ENCODE measurements at places on chromosomes 7 and 10. TPM values are rescaled to one million over a fixed set of nuclear protein-coding genes. Genes with fewer than 3 reads are reported as not detected.

GRCh38 chr7:23864973-23865372, 155.0 kb downstream of the STK31 start:
- no peak overlapping the region for H3K27ac ChIP-seq
- DNase-seq = no peak
- no peaks in the 10 kb centered on the region for H3K27me3 ChIP-seq

DNA sequence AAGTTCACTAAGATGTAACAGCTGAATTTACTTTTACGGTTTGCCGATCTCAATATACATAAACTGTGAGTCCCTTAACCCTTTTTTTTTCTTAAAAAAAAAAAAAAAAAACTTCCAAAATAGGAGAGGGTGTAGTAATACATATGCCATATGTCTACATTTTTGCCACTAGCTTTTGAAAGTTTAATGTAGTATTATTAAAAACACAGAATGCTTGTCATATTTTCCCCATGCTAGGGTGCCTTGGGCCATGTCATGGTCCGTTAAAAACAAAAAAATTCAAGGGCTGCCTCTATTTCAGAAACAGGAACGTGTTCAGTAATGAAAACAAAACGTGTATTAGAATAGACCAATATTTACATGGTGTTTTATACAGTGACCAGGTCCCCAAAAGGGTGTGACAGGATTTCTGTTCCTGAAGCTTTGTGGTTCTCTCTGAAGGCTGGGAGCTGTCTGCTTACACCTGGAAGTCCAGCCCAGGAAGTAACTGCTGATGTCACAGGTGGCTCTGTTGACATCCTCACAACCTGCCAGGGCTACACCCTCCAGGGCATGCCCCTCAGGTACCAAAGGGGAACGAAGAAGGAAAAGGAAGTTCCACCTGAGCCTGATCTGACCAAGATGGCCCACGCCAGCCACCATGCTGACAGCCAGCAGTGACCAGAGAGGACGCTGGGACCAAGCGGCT, 79.0 kb downstream of the COBL start:
- H3K36me3 ChIP-seq = no peaks in the 10 kb centered on the region
- no peaks in the 10 kb centered on the region for H3K27me3 ChIP-seq
- no peak for DNase-seq
- no peaks in the 10 kb centered on the region for H3K4me1 ChIP-seq

SH2D4B gene
- total RNA-seq = not detected

CXCL12 gene
- total RNA-seq = 56.2 TPM

DNA sequence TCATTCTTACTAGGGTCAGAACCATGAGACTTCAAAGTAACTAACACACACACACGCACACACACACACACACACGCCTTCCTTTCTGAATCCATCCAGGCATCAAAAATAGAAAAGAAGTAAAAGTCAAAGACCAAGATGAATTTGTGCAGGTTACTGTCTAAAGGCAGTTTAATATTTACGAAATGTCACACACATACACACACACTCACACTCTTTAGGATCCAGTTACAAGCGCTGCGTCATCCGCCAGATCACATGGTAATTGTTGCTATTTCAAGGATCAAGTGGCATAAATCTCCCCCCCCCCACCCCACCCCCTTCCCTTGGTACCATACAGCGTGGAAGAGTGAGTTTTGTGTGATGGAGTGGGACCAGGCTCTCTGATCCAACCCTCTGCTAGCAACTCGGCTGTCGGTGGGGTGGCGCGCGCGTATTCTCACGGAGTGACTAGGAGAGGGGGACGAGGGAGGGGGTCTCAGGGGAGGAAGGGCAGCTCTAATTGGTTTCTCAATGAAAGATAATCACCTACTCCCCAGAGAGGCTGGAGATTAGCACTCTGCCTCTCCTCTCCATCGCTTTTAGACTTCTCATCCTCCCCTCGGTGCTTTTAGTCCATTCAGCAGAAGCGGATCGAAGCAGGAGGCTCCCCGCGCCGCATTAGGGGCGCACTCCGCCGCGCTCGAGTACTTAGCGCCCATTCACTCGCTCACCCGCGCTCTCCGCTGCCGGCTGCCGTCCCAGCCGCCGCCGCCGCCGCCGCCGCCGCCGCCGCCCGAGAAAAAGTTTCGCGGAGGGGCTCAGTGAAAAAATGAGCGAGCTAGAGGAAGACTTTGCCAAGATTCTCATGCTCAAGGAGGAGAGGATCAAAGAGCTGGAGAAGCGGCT, 83.5 kb upstream of the PRKG1 start:
- H3K27me3 ChIP-seq = no peaks in the 10 kb centered on the region
- H3K4me1 ChIP-seq = no peaks in the 10 kb centered on the region
- peak; percentile 73 for DNase-seq
- peak overlapping the region; percentile 85 for H3K27ac ChIP-seq

VSTM4 gene
- 3.1 TPM for total RNA-seq

GRCh38 chr7:24572393-24572996, 757 bp upstream of the PALS2 start:
- H3K27ac ChIP-seq = no peak overlapping the region
- peak; percentile 42 for DNase-seq
- H3K36me3 ChIP-seq = no peaks in the 10 kb centered on the region
- peaks cover 9% of the 10 kb centered on the region for H3K27me3 ChIP-seq

GRCh38 chr7:66207540-66207939, 2.4 kb downstream of the TPST1 start:
- no peaks in the 10 kb centered on the region for H3K27me3 ChIP-seq
- H3K27ac ChIP-seq = no peak overlapping the region
- H3K36me3 ChIP-seq = no peaks in the 10 kb centered on the region
- no peaks in the 10 kb centered on the region for H3K4me1 ChIP-seq
- no peak overlapping the region for H3K4me3 ChIP-seq

Data from colonic mucosa (tissue), 4 donors.